ENCODE measurements at places on chromosomes 5 and 9.

DNA sequence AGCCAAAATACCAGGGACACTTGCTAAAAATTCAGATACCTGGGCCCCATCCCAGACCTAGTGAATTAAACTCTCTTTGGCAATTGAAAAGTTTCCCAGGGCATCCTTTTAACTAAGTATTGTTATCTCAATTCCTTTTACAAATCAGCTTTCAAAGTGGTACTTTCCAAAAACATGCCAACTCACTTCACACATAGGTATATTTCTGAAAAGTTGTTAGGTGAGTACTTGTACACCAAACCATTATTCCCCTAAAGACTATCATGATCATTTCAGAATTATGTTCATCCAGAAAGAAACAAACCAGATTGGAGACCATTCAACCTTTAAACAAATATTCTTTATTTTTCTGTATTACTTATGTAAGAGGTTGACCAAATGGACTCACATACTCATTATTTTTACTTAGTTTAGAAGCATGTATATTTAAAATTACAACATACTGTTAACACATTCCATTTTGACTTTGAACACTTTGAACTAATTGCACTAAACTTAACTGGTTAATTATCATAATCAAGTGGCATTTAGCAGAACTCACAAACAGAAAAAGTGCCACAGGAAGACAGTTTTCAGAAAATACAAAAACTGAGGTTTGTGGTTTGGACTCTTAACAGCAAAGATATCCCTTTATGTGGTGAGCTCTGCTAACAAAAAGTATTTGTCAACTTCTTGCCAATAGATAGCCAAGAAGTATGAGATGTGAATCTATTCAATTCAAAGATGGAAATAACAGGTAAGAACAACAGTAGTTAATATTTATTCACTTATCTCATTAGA lies 40.7 kb downstream of the KIAA0825 start:
- DNase-seq = no peak

DNA sequence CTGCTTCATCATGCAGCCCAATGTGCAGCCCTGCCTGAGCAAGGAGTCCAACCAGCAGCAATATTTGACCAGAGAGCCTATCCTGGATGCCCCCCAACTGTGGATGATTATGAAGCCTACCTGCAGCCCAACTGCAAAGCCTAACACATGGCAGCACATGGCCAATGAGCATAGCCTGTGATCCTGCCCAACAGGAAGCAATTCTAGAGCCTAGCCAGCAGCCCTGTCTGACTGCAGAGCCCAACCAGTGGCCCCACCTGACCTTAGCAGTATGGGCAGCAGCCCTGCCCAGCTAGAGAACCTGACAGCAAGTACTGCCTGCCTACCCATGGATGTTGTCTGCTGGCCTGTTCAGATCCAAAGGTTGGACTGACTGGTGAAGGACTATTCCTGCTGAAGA lies 97.3 kb upstream of the SH3GL2 start:
- no peak for DNase-seq

- DNase-seq = no peak
These were observed 50.7 kb upstream of the NKD2 start for GRCh38 chr5:957748-958485.

- DNase-seq = no peak
These were observed 54.9 kb downstream of the NDST1 start for GRCh38 chr5:150562832-150563231.

- no peak for DNase-seq
These were observed 10.2 kb upstream of the SEC16A start for GRCh38 chr9:136492978-136493522.

GRCh38 chr5:141223112-141223783 lies at the start of gene PCDHB14:
Gene PCDHB14, plus strand, starts transcription at chr5:141223343. Its CDS starts 163 bp downstream, at chr5:141223506.
- DNase-seq = no peak

DNA sequence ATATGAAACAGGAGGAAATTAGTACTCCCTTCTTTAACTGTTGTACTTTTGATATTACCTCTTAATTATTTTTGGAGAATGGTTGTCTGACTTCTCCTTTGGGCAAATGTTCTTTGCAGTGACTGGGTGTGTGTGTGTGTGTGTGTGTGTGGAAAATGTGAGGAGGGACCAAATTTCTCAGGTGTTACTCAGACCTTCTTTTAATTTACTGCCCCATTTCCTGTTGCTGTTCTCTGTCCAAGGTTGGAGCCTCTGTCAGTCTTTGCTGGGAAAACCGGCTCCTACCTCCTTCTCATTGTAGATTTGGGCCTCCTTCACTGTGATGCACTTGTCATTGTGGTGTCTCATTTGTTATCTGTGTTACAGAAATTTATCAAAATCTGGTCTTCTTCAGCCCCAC lies 68.4 kb downstream of the PBX3 start:
- no peak for DNase-seq

DNA sequence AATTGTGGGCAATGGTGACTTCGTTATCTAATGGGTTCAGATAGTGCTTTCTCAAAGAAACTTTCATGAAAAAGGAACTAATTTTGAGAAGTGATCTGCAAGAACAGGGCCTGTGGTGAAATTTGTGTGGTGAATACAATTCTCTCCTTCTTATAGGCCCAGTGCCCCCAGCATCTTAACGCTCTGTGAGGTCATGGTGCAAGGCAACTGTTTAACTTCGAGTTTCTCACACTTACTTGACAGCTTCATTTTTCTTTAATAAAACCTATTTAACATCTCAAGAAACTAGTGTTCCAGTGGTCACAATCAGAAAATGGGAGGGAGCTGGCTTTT lies 69.2 kb downstream of the FAM114A2 start:
- no peak for DNase-seq

DNA sequence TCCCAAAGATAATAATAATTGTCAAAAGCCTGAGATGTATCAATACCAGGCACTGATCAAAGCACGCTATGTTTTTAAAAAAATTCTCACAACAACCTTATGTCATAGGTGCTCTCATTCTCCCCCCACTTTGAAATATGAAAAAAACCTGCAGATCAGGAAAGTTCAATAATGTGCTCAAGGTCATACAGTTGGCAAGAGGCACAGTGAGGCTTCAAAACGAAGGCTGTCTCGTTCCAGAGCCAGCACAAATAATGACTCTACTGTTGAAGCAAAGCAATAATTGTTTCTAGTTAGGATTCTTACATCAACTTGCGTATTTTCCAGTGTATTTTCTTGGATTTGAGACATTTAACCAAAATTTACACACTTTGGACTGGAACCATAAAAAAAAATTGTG lies 88.3 kb downstream of the RAB3C start:
- DNase-seq = no peak
